ENCODE measurements at places on chromosomes 1 and 21.

- no peak for DNase-seq
Observed at GRCh38 chr1:222950892-222951291, 136.1 kb downstream of the DISP1 start.

GRCh38 chr21:45528981-45529784, 13.1 kb downstream of the SLC19A1 start:
- no peak for DNase-seq

GRCh38 chr21:43195121-43196021, 26.6 kb downstream of the CRYAA start:
- no peak for DNase-seq

- no peak for DNase-seq
Observed at GRCh38 chr21:35843911-35844667, 216.2 kb downstream of the SETD4 start.

DNA sequence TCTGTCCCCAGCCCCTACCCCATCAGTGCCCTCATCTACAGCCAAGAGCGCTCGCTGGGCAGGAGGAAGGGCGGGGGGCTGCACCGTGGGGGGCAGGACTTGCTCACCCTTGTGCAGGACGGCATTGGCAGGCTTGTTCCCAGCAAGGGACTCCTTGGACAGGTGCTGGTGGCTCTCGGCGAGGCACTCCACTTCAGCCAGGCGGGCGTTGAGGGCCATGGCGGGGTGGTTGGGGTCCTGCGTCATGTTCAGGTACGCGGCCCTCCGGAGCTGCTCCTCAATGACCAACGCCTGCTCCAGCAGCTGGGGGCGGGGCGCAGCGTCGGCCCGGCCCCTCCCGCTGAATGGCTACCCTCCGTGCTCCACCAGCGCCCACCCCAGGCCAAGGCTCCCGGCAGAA, 64.0 kb downstream of the KCNAB2 start:
- no peak for DNase-seq

GRCh38 chr1:36464605-36465393, 615 bp upstream of the MRPS15 start:
- no peak for DNase-seq

DNA sequence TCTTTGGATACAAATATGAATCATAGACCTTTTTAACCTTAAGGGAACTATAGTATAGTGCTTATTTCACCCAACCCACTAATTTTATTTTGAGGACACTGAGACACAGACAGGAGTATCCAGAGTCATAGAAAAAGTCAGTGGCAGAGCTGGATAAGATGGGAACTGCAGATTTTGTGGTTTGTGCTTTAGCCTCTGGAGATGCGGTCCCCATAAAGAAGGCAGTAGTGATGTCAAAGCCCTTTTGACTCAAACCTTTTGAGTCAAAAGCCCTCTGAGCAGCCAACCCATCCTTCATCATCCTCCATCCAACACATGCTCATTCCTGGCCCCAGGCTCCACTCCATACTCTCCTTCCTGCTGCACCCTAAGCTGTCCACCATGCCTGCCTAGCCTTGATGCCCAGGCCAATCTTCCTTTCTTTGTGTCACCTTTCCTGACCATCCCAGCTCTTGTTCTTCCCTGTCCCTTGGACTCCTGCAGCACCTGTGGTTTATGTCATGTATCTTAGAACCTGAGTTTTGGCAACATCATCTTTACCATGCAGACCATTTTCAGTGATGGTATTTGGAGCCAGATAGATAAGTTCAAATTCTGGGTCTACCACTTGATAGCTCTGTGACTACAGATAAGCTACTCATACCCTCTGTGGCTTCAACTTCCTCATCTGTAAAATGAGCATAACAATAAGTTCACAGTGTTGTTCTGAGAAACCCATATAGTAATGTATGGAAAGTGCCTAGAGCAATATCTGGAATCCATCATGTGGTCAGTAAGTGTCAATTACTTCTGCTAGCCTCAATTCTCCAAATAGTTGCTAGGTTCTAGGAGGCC, 20.1 kb downstream of the SLAMF1 start:
- no peak for DNase-seq

GRCh38 chr1:23930861-23931490, 17.8 kb upstream of the CNR2 start:
- DNase-seq: no peak

- no peak for DNase-seq
Observed at GRCh38 chr21:44556879-44557278, 1.7 kb downstream of the KRTAP10-3 start.

DNA sequence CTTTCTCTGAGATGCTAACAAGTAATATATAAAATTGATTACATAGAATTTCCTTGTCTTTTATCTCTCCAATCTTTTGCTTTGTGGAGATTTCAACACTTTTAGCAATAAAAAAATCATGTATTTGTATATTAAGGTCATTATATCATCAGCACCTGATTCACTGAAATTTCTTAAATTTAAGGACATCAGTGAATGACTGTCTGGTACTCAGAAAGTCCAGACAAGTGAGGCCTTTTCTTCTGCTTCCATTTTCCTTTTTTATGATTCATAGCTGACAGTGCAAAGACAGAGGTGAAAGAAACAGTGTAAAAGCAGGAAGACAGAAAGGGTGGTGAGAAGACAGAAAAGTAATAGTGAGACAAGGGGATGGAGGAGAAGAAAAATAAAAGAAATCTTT, 54.6 kb downstream of the FASLG start:
- no peak for DNase-seq

GRCh38 chr1:145922266-145922665, 3.7 kb upstream of the PEX11B start:
- DNase-seq: no peak

DNA sequence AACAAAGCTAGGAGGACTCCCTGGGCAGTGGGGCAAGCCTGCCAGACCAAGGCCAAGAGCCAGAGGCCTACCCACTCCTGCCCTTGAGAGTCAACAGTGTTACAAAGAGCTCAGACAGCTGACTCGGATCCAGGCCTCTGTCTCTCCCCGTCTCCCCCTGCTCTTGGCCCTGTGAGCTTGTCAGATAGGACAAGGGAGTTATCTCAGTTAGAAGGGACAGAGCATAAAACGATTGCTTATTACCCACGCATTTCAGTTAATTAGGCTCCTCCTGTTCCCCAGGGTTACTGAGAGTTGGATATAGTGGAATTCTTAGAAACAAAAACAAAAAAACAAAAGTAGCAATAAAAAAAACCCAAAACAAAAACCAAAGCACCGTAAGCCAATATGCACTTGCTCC, 1.3 kb downstream of the SLC41A1 start:
- no peak for DNase-seq

GRCh38 chr1:160419838-160420169, 19.4 kb downstream of the VANGL2 start:
- no peak for DNase-seq

- no peak for DNase-seq
Observed at GRCh38 chr1:196449460-196449859, 158.8 kb downstream of the KCNT2 start.

GRCh38 chr1:17984583-17984982, 123.0 kb upstream of the IGSF21 start:
- no peak for DNase-seq

DNA sequence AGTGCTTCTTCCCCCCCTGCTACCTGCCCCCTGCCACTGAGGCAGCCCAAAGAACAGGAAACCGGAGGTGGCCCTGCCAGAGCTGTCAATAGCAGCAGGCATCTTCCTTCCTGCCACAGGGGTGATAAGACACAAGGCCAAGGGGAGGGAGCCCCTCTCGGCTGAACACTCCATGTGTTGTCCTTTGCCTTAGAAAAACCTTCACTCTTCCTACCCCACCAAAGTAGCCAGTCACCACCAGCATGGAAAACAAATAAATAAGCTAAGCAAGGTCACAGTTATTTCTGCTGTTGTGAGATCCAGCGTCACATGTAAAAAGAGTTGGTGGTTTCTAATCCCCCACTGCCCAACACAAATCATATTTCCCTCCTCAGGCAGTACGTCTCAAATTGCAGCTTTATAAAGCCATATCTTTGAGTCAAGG, 104.8 kb upstream of the DPT start:
- no peak for DNase-seq

- DNase-seq: no peak
Observed at GRCh38 chr1:186022184-186022583, 288.0 kb downstream of the HMCN1 start.

GRCh38 chr1:159581422-159581821, 6.2 kb upstream of the APCS start:
- no peak for DNase-seq

- no peak for DNase-seq
Observed at GRCh38 chr1:113515498-113515897, 125.2 kb downstream of the MAGI3 start.

DNA sequence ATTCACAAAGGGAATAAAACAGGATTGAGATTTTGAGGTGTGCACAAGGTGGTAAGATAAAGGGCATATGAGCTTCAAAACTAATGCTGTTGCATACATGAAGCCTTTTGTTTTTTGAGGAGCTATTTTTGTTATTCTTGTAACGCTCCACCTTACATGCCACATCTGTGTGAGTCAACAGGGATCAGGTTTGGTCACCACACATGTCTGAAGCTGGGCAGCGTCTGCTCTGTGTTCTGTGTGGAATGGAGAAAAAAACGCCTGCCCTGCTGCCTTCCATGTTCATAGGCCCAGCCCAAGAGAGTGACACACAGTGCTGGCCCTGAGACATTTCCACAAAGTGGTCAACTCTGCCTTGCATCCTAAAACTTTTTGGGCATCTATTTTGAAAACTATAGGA, 67.7 kb downstream of the MPZL1 start:
- DNase-seq: no peak

DNA sequence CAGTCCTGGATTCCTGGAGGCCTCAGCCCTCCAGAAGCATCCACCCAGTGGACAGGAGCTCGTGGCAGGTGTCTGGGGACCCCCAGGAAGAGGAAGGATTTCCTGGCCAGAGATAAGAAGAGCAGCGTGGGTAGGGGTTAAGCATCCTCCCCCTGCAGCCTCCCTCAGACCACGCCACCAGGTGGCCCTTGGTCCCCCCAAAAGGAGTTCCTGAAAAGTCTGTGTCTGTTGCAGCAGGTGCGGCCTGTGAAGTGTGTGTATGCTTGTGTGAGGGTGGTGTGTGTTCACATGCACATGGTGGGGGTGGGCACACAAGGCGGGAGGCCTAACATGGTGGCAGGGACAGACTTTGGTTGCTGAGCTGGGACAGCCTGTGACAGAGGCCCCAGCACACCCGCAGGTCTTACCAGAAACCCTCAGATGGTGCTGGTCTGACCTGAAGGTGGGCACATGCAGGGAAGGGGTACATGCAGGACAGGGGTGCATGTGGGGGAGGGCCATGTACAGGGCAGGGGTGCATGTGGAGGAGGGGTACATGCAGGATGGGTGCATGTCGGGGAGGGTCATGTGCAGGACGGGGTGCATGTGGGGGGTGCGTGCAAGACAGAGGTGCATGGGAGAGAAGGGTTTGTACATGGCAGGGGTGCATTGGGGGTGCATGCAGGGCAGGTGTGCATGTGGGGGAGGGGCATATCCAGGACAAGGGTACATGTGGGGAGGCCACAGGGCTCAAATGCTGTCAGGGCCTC, 18.2 kb upstream of the RUNX3 start:
- DNase-seq: no peak

DNA sequence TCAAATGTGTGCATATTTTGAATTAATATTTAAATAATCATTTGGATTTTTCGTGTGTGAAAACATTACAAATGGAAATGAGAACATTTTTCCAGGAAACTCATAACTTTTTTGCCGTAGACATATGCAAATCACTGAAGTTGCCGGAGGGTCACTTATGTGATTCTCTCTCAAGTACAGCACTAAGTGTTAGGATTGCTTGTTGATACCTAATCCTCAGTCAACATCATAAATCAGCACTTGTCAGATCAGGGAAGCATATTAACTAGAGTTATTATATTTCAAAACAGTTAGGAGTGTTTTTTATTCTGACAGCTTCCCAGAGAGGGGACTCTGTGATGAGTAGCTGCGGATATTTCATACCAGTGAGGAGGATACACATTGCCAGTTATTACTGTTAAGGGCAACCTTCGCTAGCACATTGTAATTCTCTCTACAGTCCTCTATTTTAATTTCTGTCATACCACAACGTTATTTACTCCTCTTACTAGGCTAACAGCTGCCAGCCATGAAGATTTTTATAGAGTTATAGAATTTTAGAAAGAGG, 41.5 kb downstream of the NCAM2 start:
- no peak for DNase-seq

GRCh38 chr21:36135391-36136102, 668 bp downstream of the CBR3 start:
- DNase-seq: peak; percentile 62

DNA sequence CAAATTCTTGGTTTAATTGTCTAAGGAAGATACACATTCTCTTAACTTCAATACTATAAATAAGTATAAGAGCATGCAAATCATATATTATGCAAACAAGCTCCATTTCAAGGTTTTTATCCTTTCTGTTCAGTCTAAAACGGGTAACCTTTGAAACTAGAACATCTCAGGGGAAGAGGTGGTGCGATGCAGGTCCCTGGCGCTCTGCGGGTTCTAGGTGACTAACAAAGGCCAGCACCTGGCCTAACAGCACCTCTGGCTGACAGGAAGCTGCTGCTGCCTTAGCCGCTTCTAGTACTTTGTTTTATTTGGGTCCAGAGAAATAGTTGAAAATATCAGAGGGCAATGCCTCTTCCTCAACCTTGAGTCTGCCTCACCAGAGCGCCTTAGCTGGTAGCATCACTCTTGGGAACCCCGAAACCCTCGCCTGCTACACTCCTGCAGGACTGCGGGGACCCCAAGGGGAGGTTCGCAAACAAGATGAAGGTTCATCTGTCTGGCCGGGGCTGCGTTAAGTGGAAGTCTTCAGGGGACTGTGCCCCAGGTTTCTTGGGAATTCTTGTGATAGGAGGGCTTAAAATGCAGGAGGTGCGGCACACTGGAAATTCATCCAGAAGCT, 45.5 kb downstream of the PRDM15 start:
- DNase-seq: no peak

DNA sequence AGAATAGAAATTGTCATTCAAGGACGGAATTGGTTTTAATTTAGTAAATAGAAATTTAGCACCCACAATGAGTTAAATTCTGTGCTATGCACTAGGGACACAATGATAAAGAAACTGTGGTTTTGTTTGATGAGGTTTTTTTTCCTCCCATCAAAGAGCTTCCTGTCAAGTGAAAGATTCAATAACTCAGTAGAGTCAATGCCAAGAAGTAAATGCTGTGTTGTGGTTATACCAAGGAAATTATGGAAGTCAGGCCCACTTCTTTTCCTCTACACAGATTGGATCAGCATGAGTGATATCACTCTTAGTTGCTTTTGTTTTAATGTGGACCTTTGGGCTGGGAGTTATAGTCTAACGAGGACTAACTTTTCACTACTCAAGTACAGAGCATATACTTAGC, 1269.6 kb upstream of the ADGRL2 start:
- no peak for DNase-seq
